ENCODE measurements at places on chromosomes 2 and 18.

DNA sequence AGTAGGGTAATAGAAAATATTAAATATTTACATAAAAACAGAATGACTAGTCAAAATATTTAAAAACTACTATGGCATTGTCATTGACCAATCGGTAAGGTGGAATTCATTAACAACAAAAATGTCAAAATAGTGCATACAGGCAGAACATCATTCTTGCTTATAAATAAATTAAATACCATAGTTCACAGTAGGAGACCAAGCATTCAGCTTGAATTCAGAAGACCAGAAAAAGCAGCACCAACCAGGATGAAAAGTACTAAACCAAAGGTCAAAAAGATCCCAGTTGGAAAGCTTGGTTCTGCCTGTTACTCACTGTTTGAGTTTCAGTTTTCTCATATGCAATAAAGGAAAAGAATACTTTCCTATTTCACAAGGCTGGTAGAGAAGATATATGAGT, 244.3 kb downstream of the OSR1 start:
- no peak for DNase-seq

DNA sequence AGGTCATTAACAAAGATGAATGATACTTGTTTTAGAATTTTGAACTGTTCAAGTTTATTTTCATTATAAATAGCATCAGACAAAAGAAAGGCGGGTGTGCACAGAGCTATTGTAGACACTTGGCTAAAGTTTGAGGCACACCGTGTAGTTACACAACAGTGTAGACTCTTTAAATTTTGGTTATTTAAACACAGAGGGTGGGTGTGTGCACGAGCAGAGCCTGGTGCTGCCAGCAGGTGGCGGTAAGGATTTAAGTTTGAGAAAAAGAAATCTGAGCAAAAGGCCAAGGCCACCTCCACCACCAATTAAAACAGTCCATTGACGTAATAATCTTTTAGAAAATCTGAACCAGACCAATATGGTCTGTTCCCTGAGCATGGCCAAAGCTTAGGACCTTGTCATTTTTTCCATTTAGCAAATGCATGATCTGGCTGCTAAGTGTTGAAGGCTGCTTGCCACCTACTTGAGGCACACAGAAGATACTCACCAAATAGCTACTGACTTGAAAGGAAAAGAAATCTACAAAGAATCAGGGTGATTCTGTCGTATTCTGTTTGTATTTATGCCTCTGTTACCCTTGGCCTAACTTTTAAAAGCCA, 14.3 kb downstream of the COPS7B start:
- DNase-seq: peak; percentile 41

DNA sequence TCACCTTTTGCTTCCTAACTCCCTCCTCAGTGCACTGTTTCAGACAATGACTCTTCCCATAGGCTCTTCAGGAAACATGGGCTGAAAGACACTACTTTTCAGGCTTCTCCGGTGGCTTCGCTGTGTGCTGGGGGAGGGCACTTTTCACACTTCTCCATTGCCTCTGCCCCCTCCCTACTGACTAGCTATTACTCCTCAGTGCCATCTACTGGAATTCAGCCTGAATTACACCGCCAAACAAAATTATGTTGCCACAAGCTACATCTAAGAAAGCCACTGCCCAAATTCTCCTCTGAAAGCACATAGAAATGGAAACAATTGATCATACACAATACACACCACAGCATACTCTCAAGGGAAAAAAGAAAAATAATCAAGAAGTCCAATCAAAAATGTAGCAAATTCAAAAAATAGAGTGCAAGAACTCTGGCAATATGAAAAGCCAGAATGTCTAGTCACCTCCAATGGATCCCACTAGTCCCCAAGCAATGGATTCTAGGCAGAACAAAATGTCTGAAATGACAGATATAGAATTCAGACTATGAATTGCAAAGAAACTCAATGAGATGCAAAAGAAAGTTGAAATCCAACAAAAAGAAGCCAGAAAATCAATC, 1139.4 kb upstream of the GYPC start:
- no peak for DNase-seq

DNA sequence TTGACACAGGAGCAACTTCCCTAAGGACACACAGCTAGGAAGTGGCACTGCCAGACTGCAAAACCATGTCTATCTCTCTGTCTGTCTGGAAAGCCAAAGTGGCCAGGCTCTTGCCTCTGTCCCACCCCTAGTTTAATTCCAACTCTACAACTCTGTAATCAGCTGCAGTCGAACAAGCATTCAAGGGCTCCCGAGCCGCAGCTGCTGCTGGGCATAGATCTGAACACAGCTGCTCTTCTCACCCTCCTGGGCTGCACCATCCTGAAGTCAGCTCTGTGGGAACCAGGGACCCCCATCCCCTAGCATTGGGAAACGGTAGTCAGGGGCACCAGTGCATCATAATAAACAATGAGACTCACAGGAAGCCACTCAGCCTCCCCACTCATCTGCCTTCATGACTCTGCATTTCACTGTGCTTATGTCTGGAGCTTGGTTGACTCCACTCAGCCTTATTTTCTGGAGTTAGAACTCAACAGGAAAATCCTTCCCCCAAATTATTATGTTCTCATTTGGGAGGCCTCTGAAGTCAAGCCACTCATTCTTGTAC, 44.4 kb upstream of the TMEM163 start:
- DNase-seq: no peak

- DNase-seq: no peak
These were observed 268.2 kb upstream of the PXDN start for GRCh38 chr2:2012505-2012904.

DNA sequence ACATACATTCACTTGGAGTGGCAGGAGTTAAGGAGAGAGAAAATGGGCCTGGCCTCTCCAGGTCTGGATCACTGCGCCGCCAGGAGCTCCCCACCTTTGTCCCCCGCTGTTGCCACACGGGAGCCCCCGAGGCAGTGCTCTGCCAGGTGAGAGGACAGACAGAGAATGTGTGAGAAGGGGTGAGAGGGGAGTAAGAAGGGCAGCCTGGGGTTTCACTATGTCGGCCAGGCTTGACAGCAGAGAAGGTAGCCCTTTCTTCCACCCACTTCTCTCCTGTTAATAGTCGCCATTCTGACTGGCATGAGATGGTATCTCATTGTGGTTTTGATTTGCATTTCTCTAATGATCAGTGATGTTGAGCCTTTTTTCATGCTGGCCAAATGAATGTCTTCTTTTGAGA, 26.2 kb upstream of the ARHGEF4 start:
- DNase-seq: no peak

DNA sequence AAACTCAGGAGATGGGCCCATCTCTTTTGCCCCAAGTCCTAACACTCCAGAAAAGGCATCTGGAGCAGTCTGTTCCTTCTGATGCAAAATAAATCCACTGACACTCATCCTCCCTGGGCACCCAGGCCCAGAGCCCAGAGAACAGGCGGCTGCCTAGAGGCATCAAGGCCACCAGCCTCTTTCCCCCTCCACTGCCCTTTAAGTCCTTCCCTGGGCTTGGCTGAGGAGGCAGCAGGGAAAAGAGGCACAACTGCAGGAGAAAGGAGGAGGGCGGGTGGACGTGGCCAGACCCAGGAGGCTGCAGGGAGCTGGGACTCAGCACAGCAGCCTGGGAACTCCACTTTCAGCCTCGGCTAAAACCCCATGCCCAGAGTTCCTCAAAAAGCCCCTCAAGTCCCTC, 99.7 kb upstream of the ID2 start:
- DNase-seq: no peak

DNA sequence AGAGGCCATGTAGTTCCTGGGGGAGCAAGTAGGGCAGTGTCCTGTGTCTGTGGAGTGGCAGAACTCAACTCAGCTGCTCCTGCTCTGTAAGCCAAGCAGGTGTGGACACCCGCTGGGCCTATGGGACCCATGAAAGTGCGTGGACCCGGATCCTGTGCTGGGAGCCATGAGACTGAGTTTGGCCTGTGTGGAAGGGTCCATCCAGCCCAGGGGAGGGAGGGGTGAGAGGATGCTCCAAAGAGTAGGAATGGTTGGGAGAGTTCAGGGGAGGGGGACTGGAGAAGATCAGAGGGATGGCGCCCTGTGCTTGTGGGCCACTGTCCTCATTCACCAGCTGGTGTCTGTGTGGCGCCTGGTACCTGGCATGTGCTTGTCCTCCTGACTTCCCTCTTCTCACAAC, 226.4 kb upstream of the HS6ST1 start:
- DNase-seq: no peak

- DNase-seq: no peak
These were observed 20.8 kb downstream of the DYNAP start for GRCh38 chr18:54611816-54612215.

DNA sequence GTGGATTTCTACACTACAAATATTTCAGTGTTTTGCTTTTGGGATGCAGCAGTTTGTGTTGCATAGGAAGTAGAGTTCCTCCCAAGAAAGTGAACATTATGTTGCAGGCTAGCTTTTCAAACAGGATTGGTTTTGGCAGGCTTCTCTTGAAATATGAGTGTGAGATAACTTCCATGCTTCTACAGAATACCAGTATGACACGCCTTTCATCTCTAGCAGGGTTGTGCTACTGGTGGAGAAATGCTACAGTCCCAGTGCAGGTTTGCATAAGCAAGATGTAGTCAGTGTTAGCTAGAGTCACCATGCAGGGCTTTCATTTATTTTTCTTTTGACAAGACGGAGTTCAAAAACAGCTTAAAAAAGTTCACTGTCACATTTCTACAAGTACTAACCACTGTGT, 17.1 kb upstream of the CAVIN2 start:
- DNase-seq: no peak

GRCh38 chr18:47260120-47260923, 8.9 kb upstream of the SKOR2 start:
- no peak for DNase-seq

DNA sequence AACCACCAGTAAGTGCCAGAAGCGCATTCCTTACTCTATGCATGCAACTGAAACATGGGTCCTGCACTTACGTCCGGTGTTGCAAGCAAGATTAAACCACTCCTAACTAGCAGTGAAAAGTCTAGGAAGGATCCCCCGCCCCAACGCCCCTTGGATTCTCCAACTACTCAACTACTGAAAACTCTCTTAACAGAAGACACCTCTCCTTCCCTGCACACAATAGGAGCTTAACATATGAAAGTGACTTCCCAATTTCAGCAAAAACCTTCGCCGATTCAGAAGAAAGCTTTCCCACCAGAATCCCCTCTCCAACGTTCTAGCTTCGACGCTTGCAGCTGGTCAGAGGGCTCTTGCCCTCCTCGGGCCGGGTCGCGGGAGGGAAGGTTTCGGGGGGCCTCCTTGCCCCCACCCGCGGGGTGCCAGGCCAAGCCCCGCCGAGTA, 578 bp downstream of the IWS1 start:
- DNase-seq: no peak

GRCh38 chr2:100940766-100941645, 61.1 kb upstream of the RPL31 start:
- peak; percentile 16 for DNase-seq

GRCh38 chr2:171595456-171595855, 73.2 kb downstream of the CYBRD1 start:
- no peak for DNase-seq

- no peak for DNase-seq
These were observed 23.7 kb downstream of the RNF125 start for GRCh38 chr18:32042337-32042736.

GRCh38 chr18:25187521-25188192, 164.3 kb downstream of the ZNF521 start:
- DNase-seq: no peak

DNA sequence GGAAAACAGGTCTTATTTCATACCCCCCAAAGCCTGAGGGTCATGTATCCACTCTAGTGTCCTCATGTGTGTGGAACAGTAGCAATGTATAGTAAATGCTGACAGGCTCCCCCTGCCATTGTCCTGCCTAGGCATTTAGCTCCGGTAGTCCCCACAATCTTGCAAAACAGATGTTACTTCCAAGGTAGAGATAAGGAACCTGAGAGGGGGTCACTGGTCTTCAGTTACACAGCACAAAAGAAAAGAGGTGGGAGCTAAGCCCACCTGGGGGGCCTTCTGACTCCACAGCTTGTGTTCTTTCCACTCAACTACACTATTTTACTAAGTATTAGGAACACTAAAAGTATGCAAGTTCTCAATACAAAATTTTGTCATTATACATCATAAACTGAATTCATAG, 17.4 kb upstream of the FECH start:
- no peak for DNase-seq

DNA sequence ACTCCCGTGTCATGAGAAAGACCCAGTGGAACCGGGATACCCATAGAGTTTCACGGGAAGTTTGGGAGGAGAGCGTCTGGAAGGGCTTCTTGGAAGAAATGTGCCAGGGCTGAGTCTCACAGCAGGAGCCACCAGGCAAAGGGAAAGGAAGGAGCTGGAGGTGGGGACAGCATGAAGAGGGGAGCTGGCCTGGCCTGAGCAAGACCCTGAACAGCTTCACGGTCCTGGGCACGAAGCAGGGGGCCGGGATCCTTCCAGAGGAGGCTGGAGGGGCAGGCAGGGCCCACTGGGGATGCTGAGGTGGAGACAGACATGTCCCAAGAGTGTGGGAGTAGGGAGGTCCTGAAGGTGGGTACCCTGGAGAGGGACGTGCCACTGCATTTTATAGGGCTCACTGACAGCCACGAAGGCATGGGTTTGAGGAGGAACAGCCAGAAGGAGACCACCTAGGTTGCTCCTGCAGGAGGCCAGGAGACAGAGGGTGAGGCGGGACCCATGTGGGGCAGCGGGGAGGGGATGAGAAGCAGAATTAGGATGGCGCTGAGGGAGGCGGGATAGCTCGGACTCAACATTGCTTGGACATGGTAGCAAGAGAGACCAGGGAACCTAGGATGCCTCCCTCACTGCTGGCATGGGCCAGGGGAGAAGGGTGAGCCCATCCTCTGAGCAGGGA, 168.1 kb upstream of the ID2 start:
- no peak for DNase-seq

DNA sequence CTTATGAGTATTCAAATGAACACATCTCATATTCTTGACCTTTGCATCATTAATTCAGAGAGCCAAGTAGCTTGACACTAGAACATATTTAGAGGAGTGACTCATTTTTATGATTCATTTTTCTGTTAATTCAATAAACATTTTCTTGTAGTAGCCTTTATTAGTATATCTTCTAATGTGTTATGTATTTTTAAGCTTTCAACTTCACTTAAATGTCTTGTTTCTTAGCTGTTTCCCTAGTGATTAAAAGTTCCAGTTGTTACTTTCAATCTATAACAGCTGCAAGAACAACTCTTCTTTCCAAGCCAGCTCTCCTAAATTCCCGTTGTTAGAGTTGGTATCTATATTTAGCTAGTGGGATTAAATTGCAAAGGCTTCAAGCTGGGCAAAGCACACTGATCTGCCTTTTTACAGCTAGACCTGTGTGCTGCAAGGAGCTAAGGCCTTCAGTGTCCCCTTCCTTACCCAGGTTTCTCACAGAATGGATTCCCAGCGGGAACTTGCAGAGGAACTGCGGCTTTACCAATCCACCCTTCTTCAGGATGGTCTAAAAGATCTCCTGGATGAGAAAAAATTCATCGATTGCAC, at the start of gene KLHL41:
Gene KLHL41, plus strand, starts transcription at position 405 of the 588 bp plus-strand sequence. Its CDS starts 77 bp downstream, at position 482.
- no peak for DNase-seq

- no peak for DNase-seq
These were observed 8.7 kb upstream of the CCL20 start for GRCh38 chr2:227804975-227805374.

GRCh38 chr18:30810580-30810979, 232.0 kb downstream of the DSC3 start:
- DNase-seq: no peak

- DNase-seq: no peak
These were observed 136.7 kb downstream of the LAMA3 start for GRCh38 chr18:23825978-23826405.

- DNase-seq: no peak
These were observed 17.3 kb upstream of the FZD5 start for GRCh38 chr2:207787017-207787416.

GRCh38 chr2:15633043-15633970, 41.6 kb downstream of the DDX1 start:
- DNase-seq: no peak

- no peak for DNase-seq
These were observed 21.6 kb upstream of the SLC35G4 start for GRCh38 chr18:11587846-11588245.
